ENCODE measurements at places on chromosomes 4 and X. TPM values are rescaled to one million over a fixed set of nuclear protein-coding genes. Genes with fewer than 3 reads are reported as not detected.

Gene SRPX
- 45.2 TPM for total RNA-seq

DNA sequence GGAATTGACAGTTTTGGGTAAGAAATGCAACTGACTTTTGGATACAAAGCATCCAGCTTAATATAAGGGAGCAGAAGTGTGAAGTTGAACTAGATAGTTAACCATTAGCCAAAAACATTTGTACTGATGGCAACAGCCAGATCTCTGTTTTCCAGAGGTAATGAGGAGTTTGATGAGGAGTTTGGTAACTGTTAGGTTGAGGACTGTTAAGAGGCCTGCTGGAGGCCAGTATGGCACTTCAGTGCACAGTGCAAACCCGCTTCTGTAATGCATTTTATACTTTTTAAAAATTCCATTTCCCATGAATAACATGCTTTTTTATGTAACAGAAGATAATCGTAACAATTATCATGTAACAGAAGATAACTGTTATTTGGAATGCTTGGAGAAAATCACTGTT, 30.0 kb downstream of the CDKL5 start:
- DNase-seq = no peak

GRCh38 chr4:16752150-16752549, 146.3 kb downstream of the LDB2 start:
- peak; percentile 25 for DNase-seq

DNA sequence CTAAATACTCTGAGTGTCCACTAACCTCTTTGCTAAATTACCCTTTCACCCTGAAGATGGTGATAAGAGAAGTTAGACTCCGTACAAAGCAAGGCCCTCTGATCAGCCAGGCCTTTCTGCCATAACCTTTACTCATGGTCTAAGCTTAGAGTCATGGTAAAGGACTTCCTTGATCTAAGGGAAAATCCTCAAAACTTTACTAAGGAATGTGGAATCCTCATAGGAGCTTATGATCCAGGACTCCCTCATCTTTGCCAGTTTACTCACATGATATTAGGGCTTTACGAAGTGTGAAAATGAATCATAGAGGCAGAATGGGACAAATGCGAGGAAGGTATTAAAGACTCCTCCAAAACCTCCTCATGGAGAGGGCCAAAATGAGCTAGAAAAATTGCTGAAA, 7.9 kb upstream of the FAM13A start:
- peak; percentile 9 for DNase-seq

- no peak for DNase-seq
Observed at GRCh38 chr4:19835429-19835828, 416.3 kb upstream of the SLIT2 start.

- no peak for DNase-seq
Observed at GRCh38 chr4:167595898-167596297, 361.6 kb upstream of the SPOCK3 start.

DNA sequence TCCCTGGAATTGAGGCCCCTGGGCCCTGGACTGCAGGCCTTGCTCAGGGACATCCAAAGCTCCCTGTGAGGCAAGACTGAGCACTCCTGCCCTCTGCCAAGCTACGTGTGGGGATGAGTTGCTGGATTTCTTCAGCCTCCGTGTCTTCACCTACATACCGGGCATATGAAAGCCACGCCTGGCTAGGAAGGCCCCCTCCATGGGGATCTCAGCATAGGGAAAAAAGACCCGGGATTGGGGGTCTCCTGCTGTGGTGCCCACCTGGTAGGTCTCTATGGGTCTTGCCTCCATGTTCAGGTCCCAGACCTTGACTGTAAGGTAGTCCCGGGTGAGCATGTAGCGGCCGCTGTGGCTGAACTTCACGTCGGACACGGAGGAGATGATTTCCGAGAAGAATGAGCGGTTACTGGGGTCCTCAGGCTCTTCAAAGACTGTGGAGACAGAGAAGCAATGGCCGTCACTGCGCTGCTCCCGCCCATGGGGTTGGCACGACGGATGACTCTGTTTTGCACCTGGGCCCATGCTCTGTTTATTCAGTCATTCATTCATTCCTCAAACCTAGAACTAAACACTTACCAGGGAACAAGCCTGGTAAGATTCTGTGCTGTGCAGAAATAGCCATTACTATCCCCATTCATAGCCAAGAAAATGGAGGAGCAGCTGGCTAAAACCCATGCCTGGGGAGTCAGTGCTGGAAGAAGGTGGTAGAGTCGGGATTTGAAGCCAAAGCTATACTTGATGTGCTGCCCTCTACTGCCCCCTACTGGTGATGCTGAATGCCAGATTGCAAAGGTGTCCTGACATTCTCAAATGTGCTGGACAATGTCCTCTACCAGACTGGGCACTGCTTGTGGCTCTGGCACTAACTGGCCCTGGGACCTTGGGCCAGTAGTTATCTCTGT, 63.9 kb downstream of the WFS1 start:
- DNase-seq = no peak

DNA sequence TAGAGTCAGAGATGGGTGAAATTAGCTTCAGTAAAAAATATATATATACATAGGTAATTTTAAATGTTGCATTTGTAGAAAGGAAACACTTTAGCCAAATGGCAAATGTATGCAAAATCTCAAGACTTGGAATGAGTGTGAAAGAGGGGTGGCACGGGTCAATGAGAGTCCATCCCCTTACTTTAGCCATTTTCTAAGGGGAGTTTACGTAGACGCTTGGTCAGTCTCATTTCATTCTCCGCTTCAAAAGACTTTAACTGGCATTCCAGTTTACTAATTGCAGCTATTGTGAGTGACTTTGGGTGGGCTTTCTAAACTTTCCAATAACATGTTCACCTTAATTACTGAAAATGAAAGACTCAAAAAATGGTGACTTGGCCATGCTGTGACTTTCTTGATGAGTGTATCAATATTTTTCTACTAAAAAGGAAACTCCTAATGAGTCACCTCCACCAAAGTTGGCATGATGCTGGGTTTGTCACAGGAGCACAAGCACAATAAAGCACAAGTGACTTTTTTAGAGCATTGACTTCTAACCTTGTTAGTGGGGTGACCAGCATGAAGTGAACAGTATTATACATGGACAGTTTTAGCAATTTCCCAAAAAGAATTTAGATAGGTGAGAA, 356.0 kb upstream of the RASGEF1B start:
- DNase-seq = no peak

Data from M059J (cell line).